Astrocyte (in vitro differentiated cells and primary cell): ENCODE measurements at places on chromosomes 7 and 10.

DNA sequence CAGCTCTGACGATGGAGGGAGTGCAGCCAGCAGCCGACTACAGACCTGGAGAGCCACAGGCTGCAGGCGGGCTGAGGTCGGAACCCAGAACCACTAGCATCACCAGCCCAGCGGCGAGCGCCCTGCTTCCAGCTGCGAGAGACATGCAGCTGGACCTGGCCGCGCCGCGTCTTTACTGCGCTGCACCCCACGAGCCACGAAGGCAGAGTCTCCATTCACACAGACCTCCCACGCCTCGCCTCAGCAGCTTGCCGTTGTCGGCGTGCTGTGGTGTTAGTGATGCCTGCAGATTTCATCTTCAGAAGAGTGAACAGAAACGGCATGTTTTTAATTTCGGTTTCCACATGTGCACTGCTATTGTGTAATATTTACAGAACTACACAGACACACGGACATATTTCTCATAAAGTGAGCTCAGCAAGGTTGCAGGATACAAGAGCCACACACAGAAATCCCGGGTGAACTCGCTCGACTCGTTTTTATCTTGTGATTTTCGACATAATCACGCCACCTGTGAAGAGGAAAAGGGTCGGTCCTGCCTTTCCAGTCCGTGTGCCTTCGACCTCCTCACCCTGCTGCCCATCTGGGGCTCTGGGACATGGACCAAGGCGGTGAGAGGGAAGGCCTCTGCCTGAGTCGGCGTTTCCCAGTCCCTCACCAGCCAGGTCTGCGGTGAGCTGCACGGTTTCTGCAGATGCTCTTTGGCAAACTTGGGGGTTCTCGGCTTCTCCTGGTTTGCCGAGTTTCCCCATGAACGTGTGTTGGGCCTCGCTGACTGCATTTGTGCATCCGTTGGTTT, 252.2 kb downstream of the ELFN1 start:
- DNase-seq = no peak

GRCh38 chr10:117373823-117374505, 1.3 kb downstream of the PDZD8 start:
- DNase-seq = peak; percentile 29

DNA sequence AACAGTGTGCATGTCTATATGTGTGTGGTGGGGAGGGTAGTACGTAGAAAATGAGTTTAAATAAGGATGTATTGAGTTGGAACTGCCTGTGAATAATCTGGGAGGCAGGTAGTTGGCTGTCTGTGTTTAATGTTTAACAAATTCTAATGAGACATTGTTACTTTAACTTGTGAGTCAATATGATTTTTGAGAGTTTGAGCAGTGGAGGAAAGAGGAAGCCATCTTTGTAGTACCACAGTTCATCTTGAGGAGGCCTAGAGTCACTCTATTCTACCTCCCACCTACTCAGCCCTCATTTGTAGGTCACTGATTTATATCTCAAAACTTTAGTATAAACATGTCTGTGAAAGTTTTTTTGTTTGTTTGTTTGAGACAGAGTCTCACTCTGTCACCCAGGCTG, 129.9 kb upstream of the ITGB1 start:
- DNase-seq = no peak

DNA sequence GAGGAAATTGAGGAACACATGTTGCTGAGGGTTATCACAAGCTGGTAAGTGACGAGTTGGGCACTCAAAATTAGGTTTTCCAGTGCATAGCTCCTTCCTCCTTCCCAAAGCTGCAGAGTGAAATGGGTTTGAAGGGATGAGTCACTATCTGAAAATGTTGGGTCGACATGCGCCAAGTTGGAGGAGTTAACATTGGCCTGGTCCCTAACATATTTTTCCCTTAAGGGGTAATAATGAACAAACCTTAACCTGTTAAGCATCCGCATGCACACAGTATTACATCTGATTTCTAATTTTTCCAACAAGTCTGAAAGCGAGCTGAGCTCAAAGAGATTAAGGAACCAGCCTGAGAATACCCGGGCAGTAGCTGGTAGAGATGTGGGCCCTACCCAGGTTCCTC, 20.7 kb upstream of the TECTB start:
- DNase-seq = peak; percentile 18

DNA sequence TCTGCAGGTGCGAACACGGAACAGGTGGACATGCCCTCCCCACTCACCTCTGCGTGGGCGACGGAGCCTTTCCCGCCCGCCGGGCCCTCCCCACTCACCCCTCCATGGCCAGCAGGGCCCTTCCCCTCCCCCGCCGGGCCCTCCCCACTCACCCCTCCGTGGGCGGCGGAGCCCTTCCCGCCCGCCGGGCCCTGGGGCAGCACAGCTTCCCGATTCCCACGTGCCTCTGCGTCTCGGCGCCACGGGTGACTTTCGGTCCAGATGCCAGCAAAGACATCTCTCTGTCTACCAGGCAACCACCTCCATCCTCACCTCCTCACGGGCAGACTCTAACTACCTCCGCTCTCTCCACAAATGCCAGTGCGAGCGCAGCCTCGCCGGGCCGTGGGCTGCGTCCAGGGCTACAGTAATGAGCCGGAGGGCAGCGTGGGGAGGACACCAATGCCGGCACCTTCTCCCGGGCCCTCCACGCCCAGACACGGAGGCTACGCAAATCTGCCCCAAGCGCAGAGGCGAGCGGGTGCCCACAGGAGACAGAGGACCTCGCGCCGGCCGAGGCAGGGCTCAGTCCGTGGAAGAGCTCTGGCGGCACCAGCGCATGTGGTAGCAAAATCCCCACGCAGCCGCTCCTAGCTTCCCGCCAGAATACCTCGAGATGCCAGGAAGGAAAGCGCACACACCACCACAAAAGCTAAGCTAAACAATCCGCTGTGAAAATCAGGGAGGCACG, 21.8 kb downstream of the GPER1 start:
- DNase-seq = no peak

DNA sequence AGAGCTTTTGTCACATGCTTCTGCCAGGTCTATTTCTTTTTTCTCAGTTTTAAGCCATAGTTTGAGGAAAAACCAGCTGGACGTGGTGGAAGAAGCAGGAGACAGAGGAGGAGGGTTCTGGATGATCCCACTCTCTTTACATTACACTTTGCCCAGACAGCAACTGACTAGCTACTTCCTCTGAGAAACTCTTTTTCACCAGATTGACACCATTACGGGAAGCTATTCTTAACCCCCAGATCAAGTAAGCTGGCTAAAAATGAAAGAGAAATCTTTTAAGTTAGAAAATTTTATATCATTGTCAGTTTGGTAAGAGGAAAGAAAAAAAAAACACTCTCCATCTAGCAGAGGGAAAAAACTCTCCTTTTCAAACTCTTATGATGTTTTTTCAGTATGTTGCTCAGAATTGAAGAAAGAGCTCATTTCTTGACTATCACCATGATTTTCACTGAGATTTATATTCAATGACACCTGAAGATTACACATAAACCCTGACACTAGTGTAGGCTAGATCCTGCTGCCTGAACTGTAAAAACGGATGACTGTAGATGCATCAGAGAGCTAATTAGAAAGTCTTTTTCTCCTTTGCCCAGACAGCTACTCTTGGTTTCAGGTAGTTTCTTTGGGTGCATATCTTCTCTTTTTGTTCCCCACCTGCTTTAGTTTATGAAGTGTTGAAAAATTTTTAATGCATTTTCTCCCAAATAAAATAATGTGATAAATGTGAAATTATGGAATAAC, 203.1 kb downstream of the TFEC start:
- DNase-seq = no peak
